ENCODE measurements at places on chromosomes 11 and 22. TPM values are rescaled to one million over a fixed set of nuclear protein-coding genes. Genes with fewer than 3 reads are reported as not detected.

- DNase-seq, result no peak
Measured at GRCh38 chr11:91173701-91174100, 950.9 kb upstream of the CHORDC1 start.

DNA sequence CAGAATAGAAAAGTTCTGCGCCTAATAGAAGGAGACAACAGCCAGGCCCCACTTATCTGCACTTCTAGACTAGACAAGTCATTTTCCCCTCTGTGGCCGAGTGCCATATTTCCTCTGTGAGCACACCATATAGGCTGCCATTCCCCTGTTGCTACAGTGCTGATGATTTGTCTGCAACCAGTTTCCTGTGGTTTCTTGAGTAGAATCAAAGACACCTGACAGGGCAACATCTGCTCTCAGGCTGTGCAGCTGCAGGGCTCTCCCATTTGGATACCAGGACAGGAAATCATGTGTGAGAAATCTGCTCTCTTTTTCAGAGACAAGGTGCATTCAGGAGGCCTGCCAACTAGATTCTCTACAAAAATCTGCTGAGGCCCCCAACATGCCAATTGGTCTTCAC is 879.3 kb downstream of the DLG2 start:
- no peak for DNase-seq

DNA sequence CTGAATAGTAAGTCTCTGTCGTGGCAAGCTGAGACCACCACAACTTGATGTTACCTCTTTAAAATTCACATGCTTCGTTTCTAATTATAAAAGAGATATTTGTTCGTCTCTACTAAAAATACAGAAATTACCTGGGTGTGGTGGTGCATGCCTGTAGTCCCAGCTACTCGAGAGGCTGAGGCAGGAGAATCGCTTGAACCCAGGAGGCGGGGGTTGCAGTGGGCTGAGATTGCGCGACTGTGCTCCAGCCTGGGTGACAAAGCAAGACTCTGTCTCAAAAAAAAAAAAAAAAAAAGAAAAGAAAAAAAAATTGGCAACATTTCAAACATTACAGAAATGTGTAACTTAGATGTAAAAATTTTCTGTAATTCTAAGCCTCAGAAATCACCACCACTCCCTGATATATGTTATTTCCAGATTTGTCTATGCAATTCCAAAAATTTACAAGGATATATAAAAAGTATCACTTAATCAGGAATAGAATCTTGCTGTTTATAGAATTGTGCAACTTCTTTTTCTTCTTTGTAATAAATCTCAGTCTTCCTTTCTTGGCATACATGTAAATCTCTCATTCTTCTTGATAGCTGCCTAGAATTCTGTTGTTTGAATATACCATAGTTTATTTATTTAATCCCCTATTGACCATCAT is 37.3 kb downstream of the C11orf96 start:
- DNase-seq, result no peak

DNA sequence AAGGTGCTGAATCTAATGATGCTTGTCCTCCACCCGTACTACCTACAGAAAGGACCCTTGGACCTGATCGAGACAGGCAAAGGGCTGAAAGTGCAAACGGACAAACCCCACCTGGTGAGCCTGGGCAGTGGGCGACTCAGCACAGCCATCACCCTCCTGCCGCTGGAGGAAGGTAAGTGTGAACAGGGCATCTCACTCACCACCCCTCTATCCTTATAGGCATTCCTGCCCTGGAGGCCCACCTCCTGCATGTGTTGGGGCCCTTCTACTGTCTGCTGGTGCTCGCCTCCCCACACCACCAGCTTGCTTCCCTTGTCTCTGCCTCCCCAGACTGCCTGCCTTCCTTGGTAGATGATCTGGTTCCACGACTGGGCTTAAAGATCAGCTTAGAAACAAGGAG is 7.1 kb downstream of the PHLDB1 start:
- DNase-seq, result no peak

DNA sequence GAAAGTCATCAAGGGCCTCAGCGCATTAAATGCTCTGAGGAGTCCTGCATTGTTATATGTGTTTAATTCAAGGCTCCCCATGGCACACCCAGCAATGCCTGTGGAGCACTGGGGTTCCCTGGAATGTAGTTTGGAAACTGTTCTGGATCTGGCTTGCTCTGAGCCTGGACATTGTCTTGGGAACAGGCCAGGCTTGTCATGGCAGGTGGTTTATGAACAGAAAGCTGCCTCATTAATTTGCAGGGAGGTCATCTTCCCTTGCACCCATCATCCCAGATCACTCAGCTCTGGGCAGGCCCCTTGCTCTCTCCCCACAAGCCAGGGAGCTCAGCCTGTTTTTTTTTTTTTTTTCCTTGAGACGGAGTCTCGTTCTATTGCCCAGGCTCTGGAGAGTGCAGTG is 32.9 kb downstream of the RPS6KA4 start:
- no peak for DNase-seq

- DNase-seq, result no peak
Measured at GRCh38 chr11:44589301-44589700, 23.8 kb downstream of the CD82 start.

DNA sequence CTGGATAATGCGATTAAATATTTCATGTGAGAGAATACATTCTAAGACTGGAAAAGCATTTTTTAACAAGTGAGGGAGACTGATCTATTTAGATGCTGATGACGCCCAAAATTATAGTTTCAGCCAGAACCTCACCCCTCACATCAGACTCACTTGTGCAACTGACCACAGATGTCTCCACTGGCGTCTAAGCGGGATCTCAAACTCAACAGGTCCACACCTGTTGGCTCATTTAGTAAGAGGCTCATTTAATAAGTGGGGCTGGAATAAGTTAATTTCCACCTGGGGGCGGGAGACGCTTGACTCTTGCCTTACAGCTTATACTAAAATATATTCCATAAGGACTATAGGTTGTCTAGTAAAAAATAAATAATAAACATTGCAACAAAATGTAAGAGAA is 47.5 kb downstream of the MORC2 start:
- no peak for DNase-seq

DNA sequence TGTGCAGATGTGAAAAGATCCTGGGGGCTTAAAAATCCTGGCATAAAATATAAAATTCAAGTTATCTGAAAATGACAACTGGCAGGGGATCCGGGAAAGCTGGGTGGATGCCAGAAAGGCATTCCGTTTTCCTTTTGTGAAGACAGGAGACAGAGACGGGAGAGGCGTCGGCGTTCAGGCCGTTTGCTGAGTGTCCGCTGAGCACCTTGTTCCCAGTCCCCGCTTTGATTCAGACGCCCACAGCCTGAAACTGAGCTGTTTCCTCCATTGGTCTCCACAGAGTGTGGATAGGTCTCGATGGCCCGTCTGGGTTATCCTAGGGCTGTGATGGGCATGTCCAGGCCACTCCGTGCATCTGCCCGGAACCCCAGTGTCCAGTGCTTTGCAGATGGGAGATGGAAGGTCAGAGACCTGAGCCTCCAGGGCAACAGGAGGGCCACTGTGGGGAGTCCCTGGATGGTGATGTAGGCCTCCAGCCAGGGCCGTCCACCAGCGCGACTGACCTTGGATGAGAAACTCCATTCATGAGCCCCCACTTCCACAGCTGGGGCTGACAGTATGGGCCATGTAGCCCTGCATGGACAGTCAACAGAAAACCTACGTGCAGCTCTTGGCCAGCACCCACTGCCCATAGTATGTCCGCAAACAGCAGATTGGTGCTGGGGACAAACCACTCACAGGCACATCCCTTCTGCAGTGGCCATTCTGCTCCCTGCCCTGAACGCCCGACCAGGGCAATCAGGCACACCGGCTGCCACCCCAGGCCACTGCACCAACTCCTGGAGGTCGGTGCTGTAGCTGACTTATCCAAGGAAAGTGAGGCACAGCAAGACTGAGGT is 11.6 kb downstream of the MRGPRF start:
- DNase-seq, result no peak

DNA sequence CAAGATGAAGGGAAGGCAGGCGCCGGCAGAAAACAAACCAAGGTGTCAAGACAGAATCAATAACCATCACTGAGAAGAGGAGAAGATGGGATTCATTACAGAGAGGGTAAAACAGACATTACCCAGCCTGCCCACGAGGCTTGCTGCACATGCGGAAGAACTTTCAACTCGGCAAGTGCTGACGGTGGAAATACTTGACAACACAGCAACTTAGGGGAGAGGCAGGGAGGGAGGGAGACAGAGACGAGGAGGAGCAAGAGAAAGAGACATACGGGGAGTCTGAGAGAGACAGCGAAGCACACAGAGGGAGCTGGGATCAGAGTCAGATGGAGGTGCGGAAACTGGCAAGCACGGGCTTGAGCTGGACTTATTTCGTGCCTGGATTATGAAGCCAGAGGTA is 129.3 kb upstream of the NECTIN1 start:
- DNase-seq, result no peak

DNA sequence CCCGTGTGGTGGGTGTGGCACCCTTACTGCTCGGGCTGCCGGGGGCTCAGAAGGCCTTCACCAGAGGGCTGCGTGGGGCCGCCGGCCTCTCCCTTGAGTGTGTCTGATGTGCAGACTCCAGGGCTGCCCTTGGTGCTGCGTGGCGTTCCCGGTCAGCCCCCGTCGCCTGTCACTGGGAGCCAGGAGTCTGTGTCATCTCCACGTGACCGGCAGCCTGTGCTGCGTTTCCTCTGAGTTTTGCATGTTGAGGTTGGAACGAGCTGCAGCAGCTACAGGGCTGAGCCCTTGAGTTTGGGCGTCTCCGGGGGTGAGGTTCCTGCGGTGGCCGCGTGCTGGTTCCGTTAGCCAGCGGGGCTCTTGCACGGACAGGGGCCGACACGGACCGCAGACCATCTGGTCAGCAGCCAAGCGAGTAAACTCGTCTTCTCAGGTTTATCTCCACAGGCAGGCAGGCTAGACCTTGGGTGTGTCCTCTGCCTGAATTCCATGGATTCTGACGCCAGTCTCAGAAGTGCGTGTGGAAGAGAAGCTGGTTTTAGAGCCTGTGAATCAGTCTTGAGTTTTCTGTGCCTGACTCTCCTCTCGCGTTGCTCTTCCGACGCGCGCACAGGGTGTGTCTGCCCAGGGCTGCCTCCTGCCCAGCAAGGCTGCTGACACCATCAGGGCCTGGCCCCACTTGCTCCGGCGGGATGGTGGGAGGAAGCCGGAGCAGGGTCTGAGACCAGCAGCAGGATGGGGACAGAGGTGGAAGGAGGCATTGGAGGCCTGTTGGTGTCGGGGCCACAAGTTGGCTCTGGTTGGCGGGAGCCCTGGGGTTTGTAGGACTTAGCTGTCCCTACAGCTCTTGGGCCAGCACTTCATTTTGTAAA is 10.5 kb downstream of the PTDSS2 start:
- no peak for DNase-seq

DNA sequence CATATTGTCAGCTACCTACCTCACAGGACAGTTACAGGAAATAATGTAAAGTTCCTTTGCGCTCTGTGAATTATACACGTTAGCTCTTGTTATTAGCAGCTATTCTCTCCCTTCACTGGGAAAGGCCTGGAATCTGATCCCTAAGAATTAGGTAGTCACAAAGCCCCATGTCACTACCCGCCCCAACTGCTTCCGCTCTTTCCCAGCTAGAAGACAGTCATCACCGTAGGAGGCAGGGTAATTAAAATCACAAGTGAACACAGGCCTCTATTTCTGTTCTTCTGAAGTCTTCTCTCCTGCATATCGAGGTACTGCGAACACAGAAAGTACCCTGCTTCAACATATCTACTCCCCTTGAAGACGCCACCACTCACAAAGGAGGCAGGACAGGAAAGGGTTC is 12.6 kb upstream of the AHNAK start:
- DNase-seq, result no peak

GRCh38 chr11:86440305-86440716 is 65.6 kb downstream of the CCDC81 start:
- DNase-seq, result no peak

- DNase-seq, result no peak
Measured at GRCh38 chr11:124481365-124482323, 36.1 kb upstream of the OR8B8 start.

- no peak for DNase-seq
Measured at GRCh38 chr11:32434356-32435151, 785 bp downstream of the WT1 start.

- DNase-seq, result no peak
Measured at GRCh38 chr11:66951927-66952337, 6.3 kb downstream of the PC start.

- DNase-seq, result no peak
Measured at GRCh38 chr11:70498976-70499801, 100.9 kb downstream of the CTTN start.

DNA sequence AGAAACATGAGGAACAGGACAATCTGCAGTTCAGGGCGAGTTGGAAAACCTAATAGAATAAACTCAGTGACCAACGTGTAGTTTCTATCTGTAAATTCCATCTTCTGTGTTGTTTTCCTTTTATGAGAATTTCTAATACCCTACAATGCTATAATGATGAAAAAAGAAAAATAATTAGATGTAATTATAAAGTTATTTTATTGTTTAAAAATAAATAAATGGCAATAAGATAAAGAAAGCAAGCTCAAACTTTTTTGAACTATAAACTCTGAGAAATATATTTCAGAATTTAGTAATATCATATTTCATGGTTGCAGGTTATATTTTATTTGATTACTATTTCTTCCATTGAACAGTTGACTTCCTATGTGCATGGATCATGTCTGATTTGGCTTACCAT is at the start of gene OR5I1:
Gene OR5I1, minus strand, starts transcription at position 101 of the 400 bp plus-strand sequence. Its CDS starts 0 bp downstream, at position 101.
- no peak for DNase-seq

- DNase-seq, result no peak
Measured at GRCh38 chr11:40287916-40288803, 1171.3 kb downstream of the LRRC4C start.

- DNase-seq, result no peak
Measured at GRCh38 chr11:93370260-93370659, 39.7 kb downstream of the DEUP1 start.

DNA sequence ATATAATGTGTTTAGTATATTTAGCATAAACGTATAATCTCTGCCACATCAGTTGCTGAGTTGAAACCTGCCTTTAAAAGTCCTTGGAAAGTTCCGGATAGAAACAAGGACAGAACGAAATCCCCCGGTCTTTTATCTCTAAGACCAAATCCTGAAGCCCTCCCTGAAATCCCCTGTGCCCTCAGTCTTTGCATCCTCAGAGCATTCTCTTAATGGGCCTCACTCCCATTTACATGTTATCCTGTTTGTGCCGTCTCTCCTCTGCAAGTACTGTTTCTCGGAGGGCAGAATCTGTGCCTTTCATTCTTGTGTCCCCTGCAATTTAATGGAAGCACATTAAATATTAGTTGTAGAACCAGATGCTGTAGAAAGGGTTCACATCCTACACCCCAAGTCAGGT is 56.0 kb downstream of the ZNRF3 start:
- no peak for DNase-seq

- no peak for DNase-seq
Measured at GRCh38 chr11:29318134-29318845, 698.5 kb downstream of the KCNA4 start.

Gene POTEH
- total RNA-seq, result 0.82 TPM

Gene OR51B2
- total RNA-seq, result not detected

Gene XKR3
- not detected for total RNA-seq

Gene MYEOV
- total RNA-seq, result 0.53 TPM

Gene OR52I2
- total RNA-seq, result not detected

Gene C11orf21
- not detected for total RNA-seq

Gene CELSR1
- total RNA-seq, result 0.74 TPM

Gene APOA1
- 2.0 TPM for total RNA-seq

Gene TPBGL
- total RNA-seq, result not detected

Gene ZC3H12C
- total RNA-seq, result 7.4 TPM

Gene MS4A12
- not detected for total RNA-seq

Gene SCUBE2
- total RNA-seq, result 0.31 TPM

Gene MRGPRX3
- total RNA-seq, result not detected

Gene DNAL4
- total RNA-seq, result 6.3 TPM

Gene CLMP
- total RNA-seq, result 0.21 TPM

All from GM12878 (cell line).